Stimulated activated CD4-positive, alpha-beta T cell treated with anti-CD3 and anti-CD28 coated beads, Interleukin-1b, Interleukin-23, amount 100 ng/mL, for 1 hour (primary cell): ENCODE measurements at places on chromosomes 13 and 19.
A peak's percentile ranks its signal among the peaks of the same experiment; 100 is the strongest.

DNA sequence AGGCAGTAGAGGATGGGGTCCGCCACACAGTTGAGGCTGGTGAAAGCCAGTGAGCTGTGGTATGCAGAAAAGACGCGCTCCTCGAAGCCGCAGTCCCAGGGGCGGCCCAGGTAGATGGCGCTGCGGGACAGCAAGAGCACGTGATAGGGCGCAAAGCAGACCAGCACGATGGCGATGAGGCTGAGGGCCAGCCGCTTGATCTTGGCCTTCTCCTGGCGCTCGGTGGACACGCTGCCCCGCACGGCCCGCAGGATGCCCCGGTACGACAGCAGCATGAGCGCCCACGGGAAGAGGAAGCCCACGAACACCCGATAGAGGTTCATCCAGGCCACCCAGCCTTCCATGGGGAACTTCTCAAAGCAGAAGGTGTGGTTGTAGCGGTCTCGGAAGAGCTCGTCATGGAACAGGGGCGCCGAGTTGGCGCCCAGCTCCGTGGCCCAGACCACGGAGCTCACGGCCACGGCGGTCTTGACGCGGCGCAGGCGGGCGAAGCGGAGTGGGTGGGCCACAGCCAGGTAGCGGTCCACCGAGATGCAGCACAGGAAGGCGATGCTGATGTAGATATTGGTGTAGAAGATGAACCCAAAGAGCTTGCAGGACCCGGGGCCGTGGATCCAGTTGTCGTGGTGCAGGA is 6.5 kb upstream of the OPA3 start:
- no peak for DNase-seq

GRCh38 chr13:39418424-39418823 is 184.6 kb downstream of the LHFPL6 start:
- no peak for DNase-seq

DNA sequence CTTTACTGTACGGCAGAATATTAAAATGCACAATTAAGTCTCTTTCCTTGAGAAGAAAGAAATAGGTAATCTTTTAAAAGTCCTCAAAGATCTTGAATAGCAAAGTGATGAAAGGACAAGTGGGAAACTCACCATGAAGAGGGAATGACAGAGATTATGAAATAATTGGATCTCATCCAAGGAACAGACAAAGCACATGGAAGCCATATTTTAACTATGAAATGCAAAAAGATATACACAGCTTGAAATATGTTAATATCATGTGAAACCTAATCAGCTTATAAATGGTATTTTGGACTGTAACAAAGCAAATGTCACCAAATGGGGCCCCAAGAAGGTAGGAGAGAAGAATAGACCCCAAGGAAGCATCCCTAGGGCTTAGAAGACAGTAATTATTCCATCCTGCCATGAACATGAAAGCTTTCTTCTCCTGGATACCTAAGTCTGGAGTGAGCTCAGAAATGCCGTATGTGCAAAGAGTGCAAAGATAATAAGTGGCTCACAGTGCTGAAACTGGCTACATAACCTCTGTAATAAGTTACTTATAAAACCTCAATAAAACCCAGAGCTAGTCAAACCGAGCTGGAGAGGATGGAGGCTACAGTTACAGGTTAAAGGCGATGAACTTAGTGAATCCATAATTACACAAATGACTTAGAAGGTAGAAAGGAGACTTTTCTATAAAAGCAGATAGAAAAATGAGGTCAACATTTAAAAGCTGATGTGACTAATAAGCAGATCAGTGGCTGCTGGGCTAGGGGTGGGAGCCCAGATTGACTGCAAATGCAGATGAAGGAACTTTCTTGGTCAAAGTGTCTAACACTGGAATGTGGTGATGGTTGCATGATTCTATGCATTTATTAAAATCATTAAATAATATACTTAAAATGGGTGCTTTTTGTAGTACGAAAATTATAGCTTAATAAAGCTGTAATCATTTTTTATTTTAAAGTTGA is 34.4 kb downstream of the DCLK1 start:
- no peak for DNase-seq

DNA sequence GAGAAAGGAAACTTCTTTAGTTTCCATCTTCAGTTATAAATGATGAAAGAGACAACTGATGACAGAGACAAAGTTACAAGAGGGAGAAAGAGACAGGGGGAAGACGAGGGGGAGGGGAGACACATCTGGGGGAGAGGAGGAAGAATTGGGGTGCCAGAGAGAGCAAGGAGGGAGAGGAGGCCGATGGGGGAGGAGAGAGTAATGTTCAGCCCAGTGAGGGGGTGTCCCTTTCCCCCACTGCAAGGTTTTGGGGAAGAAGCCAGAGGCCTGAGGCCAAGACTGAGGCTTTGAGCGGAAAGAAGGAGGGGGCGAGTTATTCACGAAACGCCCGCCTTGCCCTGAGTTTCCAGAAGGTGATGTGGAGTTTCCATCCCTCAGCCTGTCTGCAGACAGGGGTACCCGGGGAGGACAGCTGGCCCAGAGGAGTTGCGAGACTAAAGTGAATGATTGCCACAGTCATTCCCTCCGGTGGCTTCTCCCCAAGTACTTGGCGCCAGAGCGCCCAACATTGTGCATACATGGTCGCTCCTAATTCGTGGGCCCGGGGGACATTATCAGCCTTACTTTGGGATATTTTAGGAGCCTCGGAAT is 558 bp upstream of the PPAN start:
- DNase-seq = peak; percentile 58

DNA sequence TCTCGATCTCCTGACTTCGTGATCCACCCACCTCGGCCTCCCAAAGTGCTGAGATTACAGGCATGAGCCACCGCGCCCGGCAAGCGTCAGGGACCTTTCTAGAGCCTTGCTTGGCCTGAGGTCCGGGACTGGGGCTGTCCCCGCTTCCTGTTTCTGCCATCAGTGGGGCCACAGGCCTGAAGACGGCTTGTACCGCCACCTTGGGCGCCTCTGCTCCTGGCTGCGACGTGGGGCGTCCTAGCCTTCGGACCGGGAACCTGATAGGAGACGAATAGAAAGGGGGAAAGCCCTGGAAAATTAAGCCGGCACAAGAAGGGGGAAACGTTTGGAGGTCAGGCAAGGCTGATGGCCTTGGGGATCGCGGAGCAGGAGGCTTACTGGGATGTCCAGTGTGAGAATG is 35.1 kb downstream of the RNF6 start:
- no peak for DNase-seq

GRCh38 chr19:40542202-40542859 is 34.3 kb upstream of the SHKBP1 start:
- DNase-seq = no peak
